ENCODE measurements at places on chromosomes 5 and 9.

- DNase-seq, result no peak
Observed at GRCh38 chr5:73328640-73329039, 119.9 kb downstream of the FOXD1 start.

GRCh38 chr9:124789531-124789930 lies 12.6 kb downstream of the OLFML2A start:
- no peak for DNase-seq

DNA sequence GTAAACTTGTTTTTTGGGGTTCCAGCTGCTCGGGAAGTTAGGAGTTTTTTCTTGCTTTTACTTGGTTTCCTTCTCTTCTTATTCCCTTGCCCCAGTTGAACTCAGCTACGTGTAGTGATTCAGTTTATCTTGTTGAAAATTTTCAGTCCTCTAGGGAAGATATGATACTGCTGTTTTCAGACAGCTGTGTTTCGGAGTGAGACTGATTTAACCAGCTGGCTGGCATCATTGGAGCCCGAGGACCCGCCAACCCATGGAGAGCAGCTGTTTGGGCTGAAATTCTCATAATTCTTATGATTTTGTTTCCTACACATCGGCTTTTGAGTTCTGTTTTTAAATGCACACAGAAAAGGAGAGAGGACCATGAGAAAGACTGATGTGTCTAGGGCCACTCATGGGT lies 271.5 kb downstream of the NR3C1 start:
- DNase-seq, result no peak

DNA sequence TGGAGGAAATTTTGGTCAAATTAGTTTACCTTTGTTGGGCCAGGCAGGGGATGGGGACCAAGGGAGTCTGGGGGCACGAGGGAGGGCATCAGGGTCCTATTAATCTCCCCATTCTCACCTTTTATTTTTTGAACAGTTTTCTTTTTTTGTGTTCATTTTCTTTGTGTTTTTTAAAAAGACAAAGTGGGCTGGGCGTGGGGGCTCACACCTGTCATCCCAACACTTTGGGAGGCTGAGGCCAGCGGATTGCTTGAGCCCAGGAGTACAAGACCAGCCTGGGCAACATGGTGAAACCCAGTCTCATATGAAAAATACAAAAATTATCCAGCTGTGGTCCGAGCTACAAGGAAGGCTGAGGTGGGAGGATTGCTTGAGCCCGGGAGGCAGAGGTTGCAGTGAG lies 103.7 kb downstream of the WNK2 start:
- no peak for DNase-seq

- no peak for DNase-seq
Observed at GRCh38 chr5:56003179-56003578, 8.4 kb upstream of the IL6ST start.

- no peak for DNase-seq
Observed at GRCh38 chr9:113387560-113388230, 10.9 kb upstream of the HDHD3 start.

Data from stimulated activated CD8-positive, alpha-beta memory T cell treated with anti-CD3 and anti-CD28 coated beads, Interleukin-7, amount 100 ng/mL, for 1 hour (primary cell).